HuH-7 (cell line): ENCODE measurements at places on chromosomes 5 and 9.

DNA sequence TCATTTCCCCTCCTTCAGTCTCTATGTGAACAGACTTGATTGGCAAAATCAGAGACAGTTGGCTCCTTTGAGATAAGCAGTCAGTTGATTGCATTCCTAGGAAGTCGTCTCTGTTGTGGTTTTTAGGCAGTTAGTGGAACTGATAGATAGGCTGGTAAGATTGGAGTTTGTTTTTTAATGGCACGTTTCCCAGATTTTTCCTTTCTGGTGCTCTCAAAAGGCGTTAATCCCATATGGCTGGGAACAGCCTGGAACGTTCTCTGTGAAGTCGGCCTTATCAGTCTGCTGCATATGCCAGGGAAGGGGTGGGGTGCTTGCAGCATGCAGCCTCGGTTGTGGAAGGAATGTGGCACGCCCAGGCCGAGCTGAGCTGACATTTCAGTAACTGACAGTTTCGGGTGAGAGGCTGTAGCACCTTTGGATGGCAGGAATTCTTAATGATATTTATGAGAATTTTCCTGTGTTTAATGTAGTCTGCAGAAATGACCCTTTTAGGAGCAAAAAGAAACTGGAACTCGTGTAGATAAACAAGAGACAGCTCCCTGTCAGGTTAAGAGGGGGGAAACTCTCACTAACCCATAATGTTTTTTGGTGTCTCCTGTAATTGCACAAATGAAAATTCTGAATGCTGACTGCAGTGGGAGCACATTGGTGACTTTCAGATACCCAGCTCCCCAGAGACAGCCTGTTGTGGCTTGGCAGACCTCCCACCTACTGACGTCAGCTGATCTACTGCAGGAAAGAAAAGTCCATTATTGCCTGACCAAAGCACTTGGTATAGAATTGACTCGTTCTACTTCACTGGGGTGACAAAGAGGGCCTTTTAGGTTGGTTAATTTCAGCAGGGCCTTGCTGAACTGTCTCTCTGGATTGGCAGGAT is 6.3 kb downstream of the SPTAN1 start:
- DNase-seq: peak; percentile 60

DNA sequence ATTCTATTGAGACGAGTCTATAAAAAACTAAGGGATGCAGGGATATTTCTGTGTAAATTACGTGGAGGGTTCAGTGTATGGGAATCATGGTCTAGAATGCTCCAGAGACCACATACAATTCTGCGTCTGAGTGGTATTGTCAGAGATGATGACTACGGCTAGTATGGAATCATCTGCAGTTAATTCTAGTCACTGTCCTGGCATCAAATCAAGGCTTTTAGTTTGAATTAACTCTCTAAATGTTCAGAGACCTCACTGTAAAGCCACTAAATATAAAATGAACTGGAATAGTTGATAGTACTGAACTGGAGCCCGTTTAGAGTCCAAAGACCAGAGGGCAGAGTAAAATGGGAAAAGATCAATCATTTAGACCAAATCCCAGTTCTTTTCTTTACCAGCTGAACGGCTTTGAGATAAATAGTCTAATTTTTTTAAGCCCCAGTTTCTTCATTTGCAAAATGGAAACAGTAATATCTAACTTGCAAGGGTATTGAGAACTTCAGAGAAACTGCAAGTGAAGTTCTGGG is 599.8 kb downstream of the EBF1 start:
- DNase-seq: no peak

DNA sequence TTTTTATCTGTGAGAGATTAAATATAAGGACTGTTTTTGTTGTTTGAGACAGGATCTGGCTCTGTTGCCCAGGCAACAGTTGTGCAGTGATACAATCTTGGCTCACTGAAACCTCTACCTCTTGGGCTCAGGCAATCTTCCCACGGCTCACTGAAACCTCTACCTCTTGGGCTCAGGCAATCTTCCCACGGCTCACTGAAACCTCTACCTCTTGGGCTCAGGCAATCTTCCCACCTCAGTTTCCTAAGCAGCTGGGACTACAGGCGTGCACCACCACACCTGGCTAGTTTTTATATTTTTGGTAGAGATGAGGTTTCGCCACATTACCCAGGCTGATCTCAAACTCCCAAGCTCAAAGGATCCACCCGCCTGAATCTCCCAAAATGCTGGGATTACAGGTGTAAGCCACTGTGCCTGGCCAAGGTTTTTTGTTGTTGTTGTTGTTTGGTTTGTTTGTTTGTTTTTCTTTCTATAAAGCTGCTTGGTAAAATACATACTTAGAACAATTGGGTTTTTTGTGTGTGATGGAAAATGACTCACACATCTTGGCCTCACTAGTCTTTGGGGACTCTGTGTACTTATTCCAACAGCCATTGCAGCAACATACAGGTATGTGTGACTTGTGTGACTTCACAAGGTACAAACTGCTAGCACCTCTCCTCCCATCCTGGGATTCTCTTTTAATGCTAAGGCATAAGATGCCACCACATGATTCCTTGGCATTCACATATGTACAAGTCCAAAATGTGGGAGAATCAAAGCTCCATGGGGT is 36.5 kb upstream of the RASA1 start:
- no peak for DNase-seq

DNA sequence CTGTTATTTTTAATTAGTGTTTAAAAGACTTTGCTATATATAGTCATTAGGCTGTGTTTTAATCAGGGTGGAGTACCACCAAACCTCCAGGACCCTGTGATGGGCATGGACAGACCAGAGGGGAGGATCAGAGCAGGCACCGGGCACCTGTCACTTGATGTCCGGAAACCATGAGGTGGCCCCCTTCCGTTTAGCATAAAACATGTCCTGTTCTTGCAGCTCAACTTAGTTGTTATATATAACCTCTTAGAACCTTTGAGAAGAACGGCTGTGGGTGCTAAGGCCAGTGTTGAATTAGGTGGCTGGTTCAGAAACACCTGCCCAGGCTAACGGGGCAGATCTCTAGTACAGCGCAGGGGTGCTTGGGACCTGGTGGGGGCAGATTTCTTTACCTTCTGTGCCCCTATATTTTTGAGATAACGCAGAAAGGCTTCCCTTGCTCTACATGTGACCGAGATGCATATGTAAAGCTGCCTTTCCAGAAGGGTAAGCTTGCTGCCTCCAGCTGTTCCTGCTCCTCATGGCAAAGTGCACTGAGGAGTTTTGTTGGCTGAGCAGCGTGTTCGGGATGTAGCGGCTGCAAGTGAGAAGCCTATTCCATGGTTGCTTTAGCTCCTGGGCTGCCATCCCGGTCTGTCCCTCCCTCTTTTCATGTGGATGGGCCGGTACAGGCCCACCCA is 255.5 kb downstream of the FANCC start:
- DNase-seq: no peak

DNA sequence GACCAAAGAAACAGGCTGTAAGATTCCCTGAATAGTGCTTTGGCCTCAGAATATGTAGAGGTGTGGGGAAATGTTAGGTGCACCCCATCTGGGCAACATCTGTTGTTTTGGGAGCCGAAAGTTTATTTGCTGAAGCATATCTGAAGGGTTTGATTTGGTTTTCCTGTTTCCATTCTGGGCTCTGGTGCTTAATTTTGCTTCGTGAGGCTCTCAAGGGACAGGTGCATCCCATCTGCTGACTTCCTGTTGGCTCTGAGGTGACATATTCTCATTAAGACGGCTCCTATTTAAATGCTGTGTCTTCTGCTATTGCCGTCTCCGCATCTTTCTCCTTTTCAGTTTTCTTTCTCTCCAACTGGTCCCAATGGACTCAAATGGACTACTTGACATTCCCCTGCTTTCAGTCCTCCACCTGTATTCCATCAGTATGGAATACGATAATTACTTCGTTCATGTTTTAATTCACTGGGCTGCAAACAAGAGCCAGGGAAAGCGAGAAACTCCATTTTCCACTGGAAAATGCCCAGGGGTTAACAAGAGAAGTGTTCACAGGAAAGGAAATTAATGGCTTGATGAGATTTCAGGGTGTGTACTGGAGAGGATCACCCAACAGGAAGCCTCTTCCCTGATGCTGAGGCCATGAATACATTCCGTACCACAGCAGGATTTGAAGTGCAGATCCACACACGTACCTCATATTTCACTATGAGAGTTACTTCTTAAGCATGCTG is 104.0 kb downstream of the MTX3 start:
- no peak for DNase-seq

GRCh38 chr9:121822093-121823085 is 171.0 kb downstream of the DAB2IP start:
- no peak for DNase-seq

- DNase-seq: no peak
Observed at GRCh38 chr9:100355561-100355960, 2.8 kb upstream of the TEX10 start.

DNA sequence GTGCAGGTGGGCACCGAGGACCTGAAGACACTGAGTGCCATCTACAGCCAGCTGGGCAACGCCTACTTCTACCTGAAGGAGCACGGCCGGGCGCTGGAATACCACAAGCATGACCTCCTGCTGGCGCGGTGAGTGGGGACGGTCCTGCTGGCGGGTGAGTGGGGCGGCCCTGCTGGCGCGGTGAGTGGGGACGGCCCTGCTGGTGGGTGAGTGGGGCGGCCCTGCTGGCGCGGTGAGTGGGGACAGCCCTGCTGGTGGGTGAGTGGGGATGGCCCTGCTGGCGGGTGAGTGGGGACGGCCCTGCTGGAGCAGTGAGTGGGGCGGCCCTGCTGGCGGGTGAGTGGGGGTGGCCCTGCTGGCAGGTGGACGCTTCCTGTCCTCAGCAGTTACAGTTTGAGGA is 7.2 kb downstream of the GPSM1 start:
- no peak for DNase-seq

DNA sequence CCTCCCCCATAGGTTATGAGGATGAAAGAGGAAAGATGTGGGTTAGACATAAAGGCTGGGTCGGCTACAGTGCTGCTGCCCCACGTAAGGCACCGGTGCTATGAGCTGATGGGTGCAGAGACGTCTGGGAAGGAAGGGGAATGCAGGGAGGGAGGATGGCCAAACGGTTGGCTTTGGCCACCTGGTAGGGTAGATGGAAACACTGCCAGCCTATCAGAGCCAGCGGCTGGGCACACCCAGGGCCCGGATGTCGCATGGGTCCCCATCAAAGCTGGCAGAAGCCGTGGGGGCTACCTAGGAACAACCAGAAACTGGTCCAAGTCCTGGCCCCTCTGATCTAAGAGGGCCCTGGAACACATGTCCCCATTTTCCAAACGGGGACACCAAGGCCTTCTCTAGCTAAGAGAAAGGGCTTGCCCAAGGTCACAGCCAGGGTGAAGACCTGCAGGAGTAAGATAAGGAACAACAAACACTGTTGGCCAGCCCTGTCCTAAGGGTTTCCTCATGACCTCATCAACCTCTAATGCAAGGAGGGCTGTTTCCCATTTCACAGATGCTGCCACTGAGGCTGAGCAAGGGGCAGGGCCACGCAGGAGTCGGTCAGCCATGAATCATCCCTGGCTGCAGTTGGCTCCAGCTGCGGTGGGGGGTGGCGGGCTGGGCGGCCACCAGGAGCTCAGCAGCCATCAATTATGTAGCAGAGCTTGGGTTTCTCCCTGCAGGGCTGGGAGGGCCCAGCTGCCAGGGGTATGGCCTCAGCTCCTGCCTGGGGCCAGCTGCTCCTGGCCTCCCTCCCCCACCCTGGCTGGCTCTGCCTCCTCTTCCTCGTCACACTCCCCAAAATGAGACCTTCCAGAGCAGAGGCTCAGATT is 4.9 kb downstream of the SH3GLB2 start:
- DNase-seq: no peak

DNA sequence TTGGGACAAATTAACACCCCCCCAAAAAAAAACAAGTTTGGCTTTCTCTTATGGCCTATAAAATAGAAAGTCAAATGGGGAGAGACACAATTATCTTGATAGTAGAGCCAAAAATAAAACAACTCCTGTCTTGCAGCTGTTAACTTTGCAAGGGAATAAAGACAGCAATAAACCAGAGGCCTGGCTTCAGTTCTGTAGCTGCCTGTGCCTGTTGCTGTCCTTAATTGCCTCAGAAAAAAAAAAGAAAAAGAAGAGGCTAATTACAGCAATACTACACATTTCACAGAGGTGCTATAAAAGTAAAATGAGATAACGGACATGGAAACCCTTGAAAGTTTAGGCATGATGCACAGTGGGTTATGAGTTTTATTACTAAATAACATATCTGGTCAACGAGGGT is 170.7 kb upstream of the IRX1 start:
- DNase-seq: no peak

GRCh38 chr9:123225374-123225813 is 43.0 kb downstream of the STRBP start:
- peak; percentile 67 for DNase-seq

DNA sequence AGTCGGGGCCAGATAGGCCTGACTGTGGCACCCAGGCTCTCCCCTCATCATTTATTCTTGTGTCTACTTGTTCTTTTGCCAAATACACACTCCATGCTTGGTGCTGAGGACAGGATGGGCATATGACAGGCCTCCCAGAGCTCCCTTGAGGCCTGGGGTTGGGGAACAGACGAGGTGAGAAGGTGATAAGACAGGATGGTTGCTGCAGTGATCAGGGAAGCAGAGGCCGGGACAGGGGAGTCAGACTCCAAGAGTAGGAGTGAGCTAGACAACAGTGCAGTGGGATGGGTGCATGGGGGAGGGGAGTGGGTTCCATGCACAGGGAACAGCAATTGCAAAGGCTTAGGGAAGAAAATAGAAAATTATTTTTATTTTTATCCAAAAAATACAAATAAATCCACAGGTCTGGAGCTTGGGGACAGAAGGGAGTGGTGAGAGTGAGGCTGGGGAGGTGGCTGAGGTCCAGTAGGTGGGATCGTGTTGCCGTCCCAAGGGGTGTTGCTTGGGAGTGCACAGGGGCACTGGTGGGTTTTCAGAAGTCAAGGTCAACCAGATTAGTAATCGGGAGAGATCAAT is 3.4 kb upstream of the AMBP start:
- DNase-seq: no peak

DNA sequence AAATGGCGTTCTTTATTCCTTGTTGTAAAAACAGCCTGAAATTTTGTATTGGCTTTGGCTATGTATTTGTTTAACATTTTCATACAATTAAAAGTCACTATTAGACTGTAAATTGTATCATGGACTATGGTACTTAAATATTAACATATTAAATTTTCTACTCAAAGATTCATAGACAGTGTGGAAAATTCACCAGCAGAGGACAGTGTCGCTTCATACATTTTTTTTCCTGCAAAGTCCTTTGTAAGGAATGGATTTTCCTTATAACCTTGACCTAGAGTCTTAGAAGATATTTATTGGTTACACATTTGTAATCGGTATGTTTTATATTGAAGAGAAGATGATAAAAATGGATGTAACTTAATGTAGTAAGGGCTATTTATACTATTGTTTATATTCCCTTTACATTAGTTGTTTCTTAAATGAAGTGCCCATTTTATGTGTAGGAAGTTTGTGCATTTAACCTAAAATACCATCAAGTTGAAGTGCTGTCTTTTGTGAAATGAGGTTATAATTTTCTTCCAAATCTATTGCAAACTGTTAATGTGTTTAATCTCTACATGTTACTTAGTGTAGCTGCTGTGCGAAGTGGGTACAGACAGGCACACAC is 150.1 kb downstream of the KDM4C start:
- DNase-seq: no peak

GRCh38 chr5:2371419-2371710 is 380.1 kb downstream of the IRX2 start:
- no peak for DNase-seq
